ENCODE measurements at places on chromosomes 5 and 9.

DNA sequence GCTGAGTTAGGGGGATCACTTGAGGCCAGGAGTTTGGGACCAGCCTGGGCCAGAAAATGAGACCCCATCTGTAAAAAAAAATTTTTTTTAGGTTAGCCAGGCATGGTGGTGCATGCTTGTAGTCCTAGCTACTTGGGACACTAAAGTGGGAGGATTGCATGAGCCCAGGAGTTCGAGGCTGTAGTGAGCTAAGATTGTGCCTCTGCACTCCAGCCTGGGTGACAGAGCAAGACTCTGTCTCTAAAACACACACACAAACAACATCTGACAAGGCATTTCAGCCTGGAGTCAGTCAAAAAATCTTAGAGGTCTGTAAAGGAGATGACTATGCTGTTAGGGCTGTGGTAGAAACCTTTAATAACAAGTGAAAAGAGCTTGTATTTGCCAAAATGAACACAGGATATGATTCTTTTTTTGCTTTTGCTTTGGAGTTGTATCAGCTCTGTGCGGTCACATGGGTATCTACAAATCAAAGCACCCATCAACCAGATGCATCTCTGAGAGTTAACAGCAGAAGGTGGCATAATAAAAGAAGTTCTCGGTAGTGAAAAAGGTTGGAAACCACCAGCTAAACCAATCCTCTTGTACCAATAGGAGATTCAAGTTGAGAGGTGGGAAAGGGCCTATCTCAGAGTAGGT, 3.6 kb upstream of the PSMD5 start:
- DNase-seq, result peak; percentile 28

DNA sequence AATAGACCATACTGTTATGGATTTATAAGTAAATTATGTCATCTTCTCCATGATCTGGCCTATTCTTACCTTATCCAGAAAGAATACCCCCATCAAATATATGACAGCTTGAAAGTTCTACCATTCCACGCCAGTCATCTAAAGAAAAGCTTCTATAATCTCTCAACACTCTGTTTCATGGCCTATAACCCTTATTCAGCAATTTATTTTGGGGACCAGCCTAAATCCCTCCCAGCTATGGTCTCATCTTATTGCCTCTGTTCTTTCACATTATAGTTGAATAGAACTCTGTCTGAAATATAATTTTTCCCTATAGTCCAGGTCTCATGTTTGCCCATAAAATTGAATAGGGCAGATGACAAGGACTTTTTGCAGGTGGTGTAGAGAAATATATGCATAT, 2387.6 kb upstream of the WWC1 start:
- no peak for DNase-seq

- DNase-seq, result no peak
Observed at GRCh38 chr9:101383361-101383760, 1.4 kb downstream of the BAAT start.

- DNase-seq, result peak; percentile 7
Observed at GRCh38 chr5:108642170-108642906, 105.4 kb upstream of the FER start.

GRCh38 chr5:61589946-61590345, 257.9 kb downstream of the ZSWIM6 start:
- no peak for DNase-seq

DNA sequence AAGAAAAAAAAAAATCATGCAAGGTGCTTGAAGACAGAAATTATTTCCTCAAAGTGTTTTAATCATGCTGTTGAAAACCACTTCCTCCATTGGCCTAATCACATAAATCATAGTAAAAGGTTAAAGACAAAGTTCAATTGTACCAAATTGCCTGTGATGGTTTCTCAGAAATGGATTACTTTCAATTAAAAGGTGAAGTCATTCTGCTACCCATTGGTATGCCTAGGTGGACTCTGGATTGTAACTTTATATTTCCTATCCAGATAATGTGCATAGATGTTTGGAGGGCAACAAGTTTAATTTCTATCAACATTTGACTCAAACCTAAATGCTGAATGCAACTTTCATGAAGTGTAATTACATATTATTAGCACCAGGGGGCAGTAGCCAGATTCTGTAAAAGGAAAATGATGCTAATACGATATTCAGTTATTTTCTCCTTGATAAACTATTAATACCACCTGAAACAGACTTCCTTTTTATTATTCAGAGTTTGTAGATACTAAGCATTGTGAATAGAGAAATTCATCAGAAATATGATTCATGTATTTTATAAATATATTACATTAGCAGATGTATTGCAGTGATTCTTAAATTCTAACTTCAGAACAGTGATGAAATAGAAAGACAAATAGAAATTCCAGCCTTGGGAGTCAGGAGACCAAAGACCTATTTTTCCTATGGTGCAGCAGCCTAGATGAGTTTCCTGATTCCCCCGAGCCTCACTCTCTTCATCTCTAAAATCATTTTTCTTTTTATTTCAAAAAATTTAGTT, 148.2 kb downstream of the CAAP1 start:
- no peak for DNase-seq

DNA sequence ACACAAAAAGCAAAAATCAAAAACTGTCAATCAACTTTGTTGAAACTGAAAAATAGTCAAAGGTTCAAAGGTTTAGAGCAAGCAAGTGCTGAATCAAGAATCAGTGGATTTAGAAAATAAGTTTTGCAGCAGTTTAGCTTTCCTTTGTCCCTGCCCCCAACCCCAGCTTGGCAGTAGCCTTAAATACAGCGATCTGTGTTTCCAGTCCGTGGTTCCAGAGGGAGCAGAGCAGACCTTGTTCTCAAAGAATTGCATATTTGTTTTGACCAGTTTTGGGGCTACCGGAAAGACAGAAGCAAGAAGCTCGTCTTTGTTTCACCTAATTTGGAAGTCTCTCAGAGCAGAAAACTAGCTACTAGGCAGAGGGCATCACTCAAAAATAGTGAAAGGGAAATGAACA, 57.2 kb upstream of the PRDM9 start:
- no peak for DNase-seq

DNA sequence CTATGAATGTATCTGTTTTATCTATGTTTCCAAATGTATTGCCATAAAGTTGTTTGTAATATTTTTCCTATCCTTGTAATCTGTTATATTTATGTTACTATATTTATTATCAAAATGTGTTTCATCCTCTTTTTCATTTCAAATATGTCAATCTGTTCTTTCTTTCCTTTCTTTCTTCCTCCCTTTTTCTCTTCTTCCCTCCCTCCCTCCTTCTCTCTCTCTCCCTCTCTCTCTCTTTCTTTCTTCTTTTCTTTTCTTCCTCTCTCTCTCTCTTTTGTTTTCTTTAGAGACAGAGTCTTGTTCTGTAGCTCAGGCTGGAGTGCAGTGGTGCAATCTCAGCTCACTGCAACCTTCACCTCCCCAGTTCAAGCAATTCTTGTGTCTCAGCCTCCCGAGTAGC, 91.3 kb downstream of the GTF3C4 start:
- DNase-seq, result no peak

DNA sequence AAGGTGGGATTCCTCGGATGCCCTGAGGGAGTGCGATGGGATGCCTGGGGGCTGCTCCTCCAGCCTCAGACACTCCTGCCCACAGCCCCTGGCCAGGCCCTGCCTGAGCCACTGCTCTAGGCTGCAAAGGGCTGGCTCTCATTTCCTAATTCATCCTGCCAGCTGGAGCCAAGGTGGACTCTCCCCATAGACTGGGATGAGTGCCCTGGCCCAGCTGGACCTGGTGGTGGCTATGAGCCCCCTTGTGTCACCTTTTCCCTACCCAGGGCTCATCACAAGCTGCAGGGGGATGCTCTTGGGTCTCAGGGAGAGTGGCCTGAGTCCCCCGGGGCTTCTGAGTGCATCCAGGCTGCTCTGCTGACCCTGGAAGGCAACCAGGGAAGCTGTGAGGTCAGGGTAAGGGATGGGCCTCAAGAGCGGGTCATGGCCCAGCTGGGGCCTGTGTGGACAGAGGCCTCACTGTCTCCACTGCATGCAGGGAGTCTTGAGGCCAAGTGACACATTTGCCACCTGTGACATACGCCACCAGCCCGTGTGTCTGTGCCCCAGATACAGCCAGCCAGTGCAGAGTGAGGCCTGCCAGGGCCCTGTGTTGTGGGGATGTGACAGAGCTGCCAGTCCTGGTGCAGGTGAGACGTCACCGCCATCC, 102.7 kb upstream of the IER5L start:
- DNase-seq, result no peak

- DNase-seq, result no peak
Observed at GRCh38 chr5:111948092-111948841, 191.3 kb upstream of the NREP start.

- DNase-seq, result no peak
Observed at GRCh38 chr5:113503146-113503545, 10.3 kb upstream of the YTHDC2 start.
